Tibial artery (tissue), 4 donors: ENCODE measurements at places on chromosomes 12 and 14.

DNA sequence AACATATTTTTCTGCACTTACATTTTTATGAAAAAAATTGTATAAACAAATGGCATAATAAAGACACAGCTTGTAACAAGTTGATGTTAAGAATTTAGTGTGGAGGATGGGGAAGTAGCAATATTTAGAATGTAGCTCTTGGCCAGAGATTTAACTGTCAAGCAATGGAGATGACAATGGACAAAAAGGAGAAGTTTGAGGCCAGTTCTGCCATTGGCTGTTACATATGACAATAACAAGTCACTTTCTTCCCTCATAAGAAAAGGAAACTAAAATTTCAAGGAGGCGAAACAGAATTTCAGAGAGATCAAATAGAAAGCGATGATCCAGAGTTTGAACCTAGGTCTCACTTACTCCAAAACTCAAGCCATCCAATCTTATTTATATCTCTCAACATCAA, 122.8 kb upstream of the CCDC175 start:
- no peak for DNase-seq

- DNase-seq, result peak; percentile 34
These were observed 210.6 kb downstream of the ADGRD1 start for GRCh38 chr12:131164096-131164872.

GRCh38 chr14:103501921-103502669, 20.5 kb downstream of the CKB start:
- no peak for DNase-seq

DNA sequence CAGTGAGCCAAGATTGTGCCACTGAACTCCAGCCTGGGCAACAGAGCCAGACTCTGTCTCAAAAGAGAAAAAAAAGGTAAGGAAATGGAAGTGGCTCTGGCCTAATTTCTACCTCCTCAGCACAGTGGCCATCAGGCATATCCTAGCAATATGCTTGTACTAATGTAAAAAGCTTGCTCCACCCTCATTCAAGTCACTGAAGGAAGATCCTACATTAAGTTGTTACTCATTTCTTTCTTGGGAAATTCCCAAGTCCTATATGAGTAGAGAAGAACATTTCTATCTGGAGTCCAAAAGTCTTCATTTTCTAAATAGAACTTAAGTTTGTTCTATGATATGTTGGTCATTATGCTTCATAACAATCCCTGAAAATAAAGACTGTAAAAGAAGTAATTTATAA, 67.3 kb upstream of the HOXC13 start:
- DNase-seq, result no peak

DNA sequence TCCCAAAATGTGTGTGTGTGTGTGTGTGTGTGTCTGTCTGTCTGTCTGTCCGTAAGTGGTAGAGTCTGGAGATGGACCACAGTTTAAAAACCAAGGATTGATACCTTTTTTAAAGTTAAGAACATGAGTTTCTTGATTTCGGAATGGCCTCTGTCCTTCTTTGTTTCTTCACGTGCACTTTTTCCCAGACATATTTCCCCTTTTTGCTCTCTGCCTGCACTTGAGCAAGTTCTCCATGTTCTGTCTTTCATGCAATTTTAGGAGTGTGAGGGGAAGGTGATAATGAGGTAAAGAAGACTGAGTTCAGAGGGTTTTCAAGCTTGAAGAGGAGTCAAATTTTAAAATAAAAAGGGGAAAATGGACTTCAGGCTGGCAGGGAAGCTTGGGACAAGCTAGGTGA, 12.7 kb downstream of the OLR1 start:
- DNase-seq, result no peak

GRCh38 chr12:6281081-6281809, 29.2 kb upstream of the PLEKHG6 start:
- peak; percentile 62 for DNase-seq

DNA sequence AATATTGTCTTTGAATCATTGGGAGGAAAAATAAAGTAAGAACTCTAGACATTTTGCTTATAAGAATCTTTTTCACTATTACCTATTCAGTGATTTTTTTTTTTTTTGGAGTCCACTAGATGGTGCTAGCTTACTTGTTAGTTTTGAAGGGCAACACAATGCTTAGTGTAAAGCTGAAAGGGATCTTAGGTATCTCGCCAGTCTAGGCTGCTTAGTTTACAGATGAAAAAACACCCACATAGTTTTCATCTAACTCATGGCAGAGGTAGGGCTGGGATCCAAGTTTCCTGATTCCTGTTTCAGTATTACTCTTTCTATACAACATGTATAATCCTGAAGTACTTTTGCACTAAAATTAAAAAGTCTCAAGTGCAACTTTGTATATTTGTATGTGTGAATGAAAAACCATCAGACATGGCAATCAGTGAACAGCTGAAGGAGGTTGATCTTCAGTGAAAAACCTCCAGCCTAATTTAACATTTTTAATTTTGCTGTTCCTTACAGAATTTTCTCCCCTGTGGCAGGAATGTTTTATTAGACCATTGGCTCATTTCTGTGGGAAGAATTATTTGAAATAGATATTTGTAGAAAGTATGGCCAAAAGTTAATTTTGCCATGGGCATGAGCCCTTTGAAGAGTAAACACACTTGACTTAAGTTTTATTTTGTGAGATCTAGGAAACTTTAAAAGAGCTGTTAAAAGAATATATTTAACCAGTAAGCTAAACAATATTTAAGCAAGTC, 40.7 kb downstream of the LRRIQ1 start:
- DNase-seq, result no peak

DNA sequence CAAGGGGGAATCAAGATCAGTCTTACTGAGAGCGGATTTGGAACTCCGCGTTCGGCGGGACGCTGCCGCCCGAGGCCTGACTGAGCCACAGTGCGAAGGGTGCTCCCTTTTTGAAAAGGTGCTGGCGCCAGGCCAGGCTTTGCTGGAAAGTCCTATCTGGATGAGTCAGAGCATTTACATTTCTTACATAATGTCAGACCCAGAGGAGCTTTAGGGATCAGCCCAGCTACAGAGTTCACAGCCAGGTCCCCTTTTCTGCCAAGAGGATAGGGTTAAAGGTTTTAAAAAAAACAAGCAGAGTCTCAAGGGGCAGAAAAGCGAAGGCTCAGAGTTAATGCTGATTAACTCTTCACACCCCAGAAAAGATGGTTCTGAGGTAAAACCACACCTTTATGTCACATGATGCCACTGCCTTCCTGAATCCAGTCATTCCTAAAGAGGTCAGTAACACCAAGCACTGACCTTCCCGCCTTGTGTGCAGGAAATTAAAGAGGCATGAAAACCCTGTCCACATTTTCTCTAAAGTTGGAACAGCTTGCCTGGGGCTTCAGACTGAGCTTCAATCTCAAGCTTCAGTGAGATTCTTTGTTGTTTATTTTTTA, 11.7 kb upstream of the FBXL14 start:
- peak; percentile 96 for DNase-seq

- no peak for DNase-seq
These were observed 16.2 kb upstream of the FUT8 start for GRCh38 chr14:65396082-65396910.

DNA sequence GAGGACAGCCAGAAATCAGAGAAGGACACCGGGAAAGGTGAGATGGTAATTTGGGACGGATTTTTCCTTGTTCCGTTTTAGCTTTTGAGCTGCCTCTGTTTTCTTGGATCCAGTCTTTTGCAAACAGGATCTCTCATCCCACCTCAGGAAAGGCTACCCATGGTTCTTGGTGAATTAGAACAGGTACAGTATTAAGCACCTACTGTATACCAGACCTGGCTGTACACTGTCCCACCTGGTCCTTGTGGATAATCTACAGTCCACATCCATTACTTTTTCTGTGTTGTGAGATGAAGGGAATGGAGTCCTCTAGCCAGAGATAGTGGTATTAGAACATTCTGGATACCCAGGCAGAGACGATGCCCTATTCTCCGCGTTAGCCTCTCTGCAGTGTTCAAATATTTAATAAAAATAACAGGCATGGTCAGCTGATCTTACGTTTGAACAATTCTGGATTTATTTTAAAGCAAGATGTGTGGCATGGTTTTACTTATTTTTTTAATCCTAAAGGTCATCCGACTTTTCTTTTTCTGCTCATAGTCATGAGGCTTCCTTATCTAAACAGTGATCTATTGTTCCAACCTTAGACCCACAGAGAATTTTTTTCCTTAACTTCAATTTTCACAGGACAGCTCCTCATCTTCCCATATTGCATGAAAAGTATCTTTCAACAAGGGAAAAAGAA, 18.8 kb downstream of the PLXNC1 start:
- DNase-seq, result no peak

- no peak for DNase-seq
These were observed 41.1 kb downstream of the CEP83 start for GRCh38 chr12:94418517-94418916.

GRCh38 chr12:95796225-95796981, 5.8 kb upstream of the NTN4 start:
- no peak for DNase-seq

DNA sequence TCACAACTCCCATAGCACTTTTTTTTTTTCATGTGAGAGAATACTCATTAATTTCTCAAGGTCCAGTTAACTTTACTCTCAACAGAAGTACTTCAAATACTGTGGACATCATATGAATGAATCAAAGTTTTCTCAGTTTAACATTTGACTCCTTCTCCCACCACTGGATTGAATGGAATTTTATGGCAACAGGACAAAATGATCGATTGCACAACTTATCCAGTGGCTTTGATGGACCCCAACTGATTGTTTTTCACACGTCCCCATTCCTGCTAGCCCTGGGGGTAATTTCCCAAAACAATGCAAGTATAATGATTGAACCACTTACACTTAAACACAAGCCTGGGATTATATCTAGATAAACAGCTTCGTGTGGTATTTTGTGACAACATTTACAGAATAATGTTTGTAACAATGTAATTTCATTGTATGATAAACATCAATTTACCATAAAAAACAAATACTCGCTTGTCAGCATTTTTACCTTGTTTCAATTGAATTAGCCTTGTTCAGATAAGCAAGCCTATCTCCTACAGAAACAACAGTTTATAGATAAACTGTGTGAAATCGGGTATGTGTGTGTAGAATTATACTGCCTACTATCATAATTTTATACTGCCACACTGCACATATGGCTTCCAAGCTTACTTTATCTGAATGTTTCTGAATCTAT, 60.9 kb downstream of the SOX5 start:
- no peak for DNase-seq

DNA sequence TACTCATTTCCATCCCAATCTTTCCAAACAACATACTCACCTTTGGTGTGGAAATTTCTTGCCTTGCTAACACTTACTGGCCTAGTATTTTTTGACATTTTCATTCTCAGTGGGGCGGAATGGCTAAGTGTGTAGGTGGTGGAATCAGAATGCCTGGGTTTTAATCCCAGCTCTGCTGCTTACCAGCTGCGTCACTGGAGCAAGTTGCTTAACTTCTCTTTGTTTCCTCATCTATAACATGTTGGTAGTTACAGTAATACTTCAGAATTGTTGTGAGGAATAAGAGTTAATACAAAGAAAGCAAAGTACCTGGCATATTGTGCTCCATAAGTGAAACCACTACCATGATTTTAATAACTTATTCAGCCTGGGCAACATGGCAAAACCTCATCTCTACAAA, 3.0 kb upstream of the FAM177A1 start:
- DNase-seq, result no peak

GRCh38 chr14:26206640-26207039, 391.2 kb downstream of the NOVA1 start:
- no peak for DNase-seq

GRCh38 chr12:28027947-28028724, 55.6 kb upstream of the PTHLH start:
- DNase-seq, result no peak

DNA sequence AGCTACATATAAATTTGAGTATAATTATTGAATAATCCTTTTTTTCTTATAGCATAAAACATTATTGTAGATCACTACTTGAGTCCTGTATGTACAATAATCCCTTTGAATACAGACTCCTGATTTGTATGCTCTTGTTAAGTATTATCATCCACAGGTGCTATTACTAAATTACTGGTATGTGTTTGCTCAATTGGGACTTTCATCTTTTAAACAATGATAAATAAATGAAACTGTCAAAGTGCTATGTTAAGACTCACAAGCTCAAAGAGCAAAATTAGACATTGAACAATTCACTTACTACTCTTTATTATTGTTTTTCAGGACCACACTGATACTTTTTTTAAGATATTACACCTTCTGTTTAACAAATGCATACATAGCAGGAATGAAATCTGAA, 17.8 kb downstream of the MIA2 start:
- no peak for DNase-seq

GRCh38 chr12:121748218-121748570, 35.6 kb downstream of the TMEM120B start:
- DNase-seq, result no peak

DNA sequence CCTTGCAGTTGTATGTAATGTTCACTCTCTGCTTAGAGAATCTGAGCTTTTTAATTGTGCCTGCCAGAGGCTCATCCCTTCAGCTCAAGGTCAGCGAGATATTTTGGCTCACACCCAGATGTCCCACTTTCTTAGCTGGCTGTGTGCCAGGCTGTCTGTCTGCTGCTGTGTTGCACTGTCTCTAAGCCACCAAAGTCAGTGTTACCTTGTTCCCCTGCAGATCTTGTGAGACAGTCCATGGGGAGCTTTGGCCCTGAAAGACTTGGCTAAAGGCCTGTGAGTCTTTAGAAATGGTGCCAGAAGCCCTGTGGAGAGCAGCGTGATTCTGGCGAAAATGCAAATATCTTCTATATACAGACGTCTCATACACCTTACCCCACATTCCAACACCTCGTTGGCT, 293.7 kb downstream of the TTC6 start:
- DNase-seq, result no peak

DNA sequence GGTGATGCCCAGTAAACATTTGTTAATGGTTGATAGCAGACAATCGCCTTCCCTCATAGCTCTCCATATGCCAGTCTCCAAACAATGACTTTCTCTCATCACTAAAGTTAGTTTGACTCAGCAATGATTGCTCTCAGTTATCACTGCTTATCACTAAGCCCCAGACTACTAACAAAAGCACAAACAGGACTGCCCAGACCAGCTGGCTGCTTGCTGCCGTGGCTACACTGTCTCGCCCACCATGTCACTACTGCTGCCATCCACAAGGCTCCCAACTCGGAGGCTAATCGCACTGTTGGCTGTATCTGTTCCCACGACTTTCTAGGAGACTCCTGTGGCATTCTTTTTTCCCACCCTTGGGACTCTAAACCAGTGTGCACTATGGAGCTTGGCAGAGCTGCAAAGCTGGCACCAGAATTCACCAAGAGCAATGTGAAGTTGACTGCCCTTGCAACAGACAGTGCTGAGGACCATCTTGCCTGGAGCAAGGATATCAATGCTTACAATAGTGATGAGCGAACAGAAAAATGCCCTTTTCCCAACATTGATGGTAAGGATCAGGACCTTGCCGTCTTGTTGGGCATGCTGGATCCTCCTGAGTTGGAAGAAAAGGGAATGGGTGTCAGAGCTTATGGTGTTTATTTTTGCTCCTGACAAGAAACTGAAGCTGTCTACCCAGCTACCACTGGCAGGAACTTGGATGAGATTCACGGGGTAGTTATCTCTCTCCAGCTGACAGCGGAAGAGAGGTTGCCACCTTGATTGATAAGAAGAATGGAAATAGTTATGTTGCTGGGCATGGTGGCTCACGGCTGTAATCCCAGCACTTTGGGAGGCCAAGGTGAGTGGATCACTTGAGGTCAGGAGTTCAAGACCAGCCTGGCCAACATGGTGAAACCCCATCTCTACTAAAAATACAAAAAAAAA, 27.1 kb upstream of the NR2C1 start:
- no peak for DNase-seq
